Hematopoietic multipotent progenitor cell treated with erythropoietin and hydrocortisone succinate and interleukin-3 and kit ligand, for 4 days (in vitro differentiated cells): ENCODE measurements at places on chromosomes 12 and 14.

DNA sequence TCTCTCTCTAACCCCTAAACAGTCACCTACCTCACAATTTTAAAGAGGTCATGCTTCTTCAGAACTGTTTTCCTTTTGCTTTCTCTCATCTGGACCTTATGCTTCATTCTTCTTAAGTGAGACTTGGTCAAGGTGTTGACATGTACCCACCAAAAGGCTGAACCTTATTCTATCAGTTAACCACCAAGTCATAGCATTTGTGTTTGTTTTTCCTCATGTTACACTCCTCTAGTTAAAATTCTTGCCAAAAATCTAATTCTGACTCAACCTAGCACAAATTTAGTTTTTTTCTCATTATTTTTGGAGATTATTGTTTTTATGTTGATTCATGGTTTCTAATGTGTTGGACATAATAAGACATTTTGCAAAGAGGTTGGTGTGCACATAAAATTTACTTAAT lies 578.6 kb downstream of the SLC16A7 start:
- no peak for DNase-seq

GRCh38 chr14:26598672-26599131 lies 869 bp upstream of the NOVA1 start:
- no peak for DNase-seq

GRCh38 chr12:2291182-2291832 lies 238.5 kb downstream of the CACNA1C start:
- DNase-seq, result peak; percentile 80

- DNase-seq, result no peak
Measured at GRCh38 chr14:54727929-54728328, 161.0 kb downstream of the SAMD4A start.

GRCh38 chr12:116116650-116117424 lies 160.7 kb downstream of the MED13L start:
- DNase-seq, result no peak

- DNase-seq, result peak; percentile 61
Measured at GRCh38 chr14:77124345-77125280, 17.0 kb downstream of the ZDHHC22 start.

DNA sequence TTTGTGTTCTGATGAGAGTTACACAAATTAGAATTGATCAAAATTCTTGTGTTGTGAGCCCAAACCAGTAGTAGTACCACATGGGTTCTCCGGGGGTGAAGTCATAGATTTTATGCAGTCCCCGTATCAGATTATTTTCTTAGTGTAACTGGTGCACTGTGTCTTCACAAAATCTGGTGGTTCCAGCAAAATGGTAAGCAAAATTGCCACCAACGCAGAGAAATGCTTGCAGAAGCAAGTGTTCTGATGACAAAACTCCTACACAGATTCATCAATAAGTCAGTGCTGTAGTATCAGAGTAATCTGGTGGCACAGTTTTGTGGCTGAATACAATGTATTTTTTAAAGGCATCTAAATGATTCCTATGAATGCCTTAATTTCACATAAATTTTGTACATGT lies 1.3 kb upstream of the CACNA2D4 start:
- DNase-seq, result no peak

DNA sequence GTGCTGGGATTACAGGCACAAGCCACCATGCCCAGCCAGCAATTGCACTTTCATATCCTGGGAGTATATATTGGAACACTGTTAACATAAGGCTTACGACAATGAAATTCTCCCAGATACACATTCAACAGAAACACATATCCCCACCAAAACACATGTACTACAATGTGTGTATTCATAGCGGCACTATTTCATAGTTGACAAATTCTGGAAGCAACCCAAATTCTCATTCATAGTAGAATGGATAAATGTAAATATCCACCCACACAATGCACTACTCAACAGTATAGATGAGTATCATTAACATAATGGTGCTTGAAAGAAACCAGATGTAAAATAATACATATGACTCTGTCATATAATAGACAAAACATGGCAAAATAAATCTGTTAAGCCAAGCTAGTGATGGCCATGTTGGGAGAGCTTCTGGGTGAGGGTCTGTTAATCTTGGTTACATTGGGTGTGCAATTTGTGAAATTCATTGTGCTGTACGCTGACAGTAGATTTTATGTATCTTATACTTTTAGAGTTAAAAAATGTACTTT lies 2.6 kb upstream of the DNAAF2 start:
- no peak for DNase-seq

GRCh38 chr12:2151391-2151790 lies 98.6 kb downstream of the CACNA1C start:
- no peak for DNase-seq

DNA sequence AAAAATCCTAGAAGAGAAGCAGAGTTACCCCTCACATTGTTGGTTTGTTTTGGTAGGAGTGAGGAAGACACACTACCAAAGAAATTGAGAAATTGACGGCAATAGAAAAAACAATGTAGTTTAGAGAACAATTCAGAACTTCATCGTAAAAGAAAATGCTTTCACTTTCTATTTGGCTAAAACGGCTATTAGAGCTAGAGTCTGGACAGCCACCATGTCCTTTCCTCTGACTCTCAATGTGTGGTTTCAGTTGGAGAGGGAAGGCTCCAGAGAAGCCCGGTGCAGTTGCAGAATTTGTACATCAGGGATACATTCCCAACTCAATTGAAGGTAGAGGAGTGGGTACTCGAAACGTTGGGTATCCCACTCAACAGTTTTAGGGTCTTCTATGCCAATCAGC lies 535.3 kb downstream of the GALC start:
- DNase-seq, result no peak

DNA sequence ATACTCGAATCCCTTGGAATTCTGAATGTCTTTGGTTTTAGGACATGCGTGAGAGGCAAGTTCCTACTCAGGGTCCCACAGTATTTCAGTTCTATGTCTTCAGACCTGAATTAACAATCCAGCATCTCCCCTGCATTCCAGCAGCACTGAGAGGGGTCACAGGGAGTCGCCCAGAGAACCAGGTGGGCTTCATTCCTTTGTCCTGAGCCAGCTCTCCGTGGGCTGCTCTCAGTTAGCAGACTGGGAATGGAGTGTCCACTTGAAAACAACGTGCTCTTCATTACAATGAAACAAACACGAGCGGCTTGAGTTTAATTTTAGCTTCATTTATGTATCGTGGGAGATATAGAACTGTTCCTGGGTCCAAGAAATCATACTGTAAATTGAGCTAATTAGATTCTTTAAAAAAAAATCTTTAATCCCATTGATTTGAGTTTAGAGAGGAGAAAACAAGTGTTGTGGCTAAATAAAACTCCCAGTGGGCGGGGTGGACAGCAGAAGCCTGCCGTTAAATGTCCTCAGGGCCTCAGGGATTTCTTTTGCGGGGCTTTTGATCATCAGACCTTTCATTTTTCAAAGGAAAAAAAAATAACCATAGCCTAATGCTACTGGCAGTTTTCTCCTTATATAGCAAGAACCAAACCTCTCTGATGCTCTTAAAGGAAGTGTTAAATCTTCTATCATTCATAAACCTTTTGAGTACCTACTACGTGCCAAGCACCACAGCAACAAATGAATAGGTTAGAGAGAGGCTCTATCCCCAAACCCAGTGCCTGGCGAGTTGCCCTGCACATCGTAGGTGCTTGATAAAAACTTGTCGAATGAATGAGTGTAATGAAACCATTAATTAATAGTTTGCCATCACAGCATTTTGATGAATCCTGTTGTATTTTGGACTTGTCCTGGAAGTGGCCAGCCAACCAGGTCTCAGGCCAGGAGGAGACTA lies 140.4 kb downstream of the CHST11 start:
- no peak for DNase-seq

- DNase-seq, result no peak
Measured at GRCh38 chr12:110246636-110247339, 34.3 kb upstream of the ATP2A2 start.

GRCh38 chr12:84660139-84660538 lies 252.5 kb downstream of the SLC6A15 start:
- no peak for DNase-seq

DNA sequence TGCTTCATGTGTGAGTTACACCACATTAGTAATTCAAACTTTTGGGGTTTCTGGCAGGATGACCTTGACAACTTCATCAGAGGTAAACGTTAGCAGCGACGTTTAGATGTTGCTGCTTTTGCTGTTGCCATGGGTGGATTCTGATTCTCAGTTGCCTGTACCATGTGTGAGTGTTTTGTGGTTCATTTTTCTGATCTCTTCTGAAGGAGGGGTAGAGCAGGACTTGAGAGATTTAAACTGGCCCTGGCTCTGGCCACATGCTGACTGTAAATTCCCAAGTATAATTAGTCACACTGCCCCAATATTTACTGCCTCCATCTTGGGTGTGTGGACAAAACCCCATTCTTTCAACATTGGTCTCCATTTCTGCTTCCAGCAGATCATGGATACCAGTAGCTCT lies 110.4 kb downstream of the ETV6 start:
- no peak for DNase-seq

DNA sequence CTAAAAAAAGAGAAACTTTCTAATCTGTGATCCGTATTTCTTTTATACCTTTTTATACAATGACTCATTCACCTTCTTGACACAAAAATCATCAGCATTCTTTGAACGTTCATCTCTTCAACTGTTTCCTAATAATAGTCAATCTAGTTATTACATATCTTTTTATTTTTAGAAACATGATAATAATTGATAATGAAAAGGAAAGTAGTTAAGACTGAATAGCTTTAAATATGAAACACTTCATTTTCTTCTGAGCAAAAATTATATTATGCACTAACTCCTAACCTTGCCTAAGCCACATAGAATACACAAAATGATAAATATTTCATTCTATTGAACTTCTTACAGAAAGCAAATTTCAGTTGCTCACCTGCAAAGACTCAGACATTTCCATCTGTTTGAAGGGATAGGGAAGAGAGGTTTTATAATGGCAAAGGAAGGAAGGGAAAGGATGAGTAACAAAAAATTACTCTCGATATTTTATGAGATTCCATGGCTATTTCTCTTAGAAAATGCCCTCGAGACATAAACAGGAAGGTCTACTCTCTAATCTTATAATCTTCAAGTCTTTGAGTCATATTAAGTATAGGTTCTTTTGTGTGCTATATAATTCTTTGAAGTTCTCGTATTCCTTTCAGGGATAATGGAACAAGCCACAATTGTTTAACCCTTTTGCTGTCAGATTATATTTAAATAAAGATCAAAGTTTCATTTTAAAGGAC lies 7.5 kb upstream of the KLHL42 start:
- no peak for DNase-seq

GRCh38 chr14:69842686-69843420 lies 36.4 kb upstream of the SMOC1 start:
- DNase-seq, result no peak

- DNase-seq, result no peak
Measured at GRCh38 chr12:92921877-92922276, 7.2 kb downstream of the EEA1 start.

- no peak for DNase-seq
Measured at GRCh38 chr14:103688906-103689902, 26.0 kb downstream of the XRCC3 start.

DNA sequence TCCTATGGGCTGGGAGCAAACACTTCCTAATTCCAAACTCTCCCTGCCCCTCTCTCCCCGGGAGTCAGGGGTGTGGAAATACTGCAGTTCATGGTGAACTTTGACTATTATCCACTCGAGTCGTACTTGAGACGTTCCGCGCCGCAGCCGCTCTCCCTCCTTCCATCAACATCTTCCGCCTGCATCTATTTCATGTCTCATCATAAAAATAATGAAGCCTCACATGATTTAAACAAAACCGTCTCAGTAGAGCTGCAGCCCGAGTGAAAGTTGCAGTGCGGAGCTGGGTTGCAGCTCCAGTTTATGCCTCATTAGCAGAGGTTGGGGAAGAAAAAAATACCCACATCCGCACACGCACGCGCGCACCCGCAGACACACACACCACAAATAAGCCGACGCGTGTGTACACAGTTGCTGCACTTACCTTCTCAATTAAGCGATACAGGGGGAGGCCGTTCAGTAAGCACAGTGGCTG lies 283 bp downstream of the LMO3 start:
- peak; percentile 5 for DNase-seq

DNA sequence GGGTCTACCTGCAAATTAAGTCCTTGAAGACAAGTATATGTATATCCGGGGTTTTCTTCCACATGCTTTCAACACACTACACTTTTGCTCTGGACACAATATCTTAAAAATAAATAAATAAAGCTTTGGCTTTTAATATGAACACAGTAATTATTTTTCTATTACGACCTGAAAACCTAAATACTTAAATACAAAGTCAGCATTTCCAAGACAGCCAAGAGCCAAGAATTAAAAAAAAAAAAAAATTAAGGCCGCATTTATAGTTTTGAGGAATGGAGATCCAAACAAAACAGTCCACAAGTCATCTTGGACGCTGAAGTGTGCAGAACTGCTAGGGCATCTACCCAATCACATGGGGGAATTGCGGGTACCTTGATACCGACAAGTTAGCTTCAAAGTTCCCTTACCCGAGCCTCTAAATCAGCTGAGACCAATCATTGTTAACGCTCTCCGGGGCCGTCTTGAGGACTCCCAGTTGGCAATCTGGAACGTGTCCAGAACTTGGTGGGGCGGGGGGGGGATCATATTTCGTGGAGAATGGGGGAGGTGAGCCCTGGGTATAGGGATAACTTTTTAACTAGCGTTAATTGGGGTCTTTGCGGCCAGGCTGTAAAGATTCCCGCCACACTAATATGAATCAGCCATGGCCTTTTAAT lies 731 bp upstream of the PCNX4 start:
- DNase-seq, result peak; percentile 82

DNA sequence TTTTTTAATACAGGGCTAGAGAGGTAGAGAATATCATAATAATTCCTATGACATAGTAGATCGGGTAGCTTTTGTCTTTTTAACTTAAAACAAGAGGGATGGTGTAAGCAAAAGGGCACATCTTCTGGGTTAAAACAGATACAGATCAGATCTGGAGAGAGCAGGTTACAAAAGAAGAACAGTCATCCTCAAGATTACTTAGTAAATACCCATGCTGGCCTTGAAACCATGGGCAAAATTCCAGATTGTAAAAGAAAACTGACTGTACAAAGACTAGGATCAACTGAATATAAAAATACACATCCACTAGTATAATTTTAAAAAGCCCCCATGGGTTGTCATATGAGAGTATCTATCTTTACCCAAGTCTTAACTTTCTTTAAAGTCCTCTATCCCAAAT lies 76.7 kb downstream of the MED13L start:
- DNase-seq, result peak; percentile 52

DNA sequence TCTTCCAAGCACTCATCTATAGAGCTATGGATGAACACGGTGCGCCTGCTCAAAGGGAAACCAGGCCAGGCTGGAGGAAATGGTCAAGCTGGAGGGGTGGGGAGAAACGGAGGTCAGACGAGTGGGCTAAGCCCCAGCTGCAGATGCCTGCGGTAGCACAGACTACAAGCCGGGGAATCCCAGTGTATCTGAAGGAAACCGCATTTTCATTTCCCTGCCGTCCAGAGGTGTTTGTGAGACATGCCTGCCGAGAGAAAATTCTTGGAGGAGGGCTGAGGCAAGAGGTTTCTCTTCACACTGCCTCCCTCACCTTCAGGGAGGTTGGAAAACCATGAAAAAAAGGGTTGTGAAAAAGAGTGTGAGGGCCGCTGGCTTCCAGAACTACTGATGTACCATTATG lies 102.0 kb upstream of the FOXN3 start:
- no peak for DNase-seq

- no peak for DNase-seq
Measured at GRCh38 chr14:90153429-90153828, 91.6 kb downstream of the KCNK13 start.
